ENCODE measurements at places on chromosomes 5 and 9. TPM values are rescaled to one million over a fixed set of nuclear protein-coding genes. Genes with fewer than 3 reads are reported as not detected.

The TLR4 gene
- total RNA-seq = 0.11 TPM

The IL3 gene
- not detected for total RNA-seq

The LCP2 gene
- total RNA-seq = not detected

The DAPK1 gene
- total RNA-seq = 31.3 TPM

The HTR4 gene
- total RNA-seq = 0.18 TPM

The MXD3 gene
- 23.4 TPM for total RNA-seq

The SLC4A9 gene
- not detected for total RNA-seq

The AQP3 gene
- 3.5 TPM for total RNA-seq

DNA sequence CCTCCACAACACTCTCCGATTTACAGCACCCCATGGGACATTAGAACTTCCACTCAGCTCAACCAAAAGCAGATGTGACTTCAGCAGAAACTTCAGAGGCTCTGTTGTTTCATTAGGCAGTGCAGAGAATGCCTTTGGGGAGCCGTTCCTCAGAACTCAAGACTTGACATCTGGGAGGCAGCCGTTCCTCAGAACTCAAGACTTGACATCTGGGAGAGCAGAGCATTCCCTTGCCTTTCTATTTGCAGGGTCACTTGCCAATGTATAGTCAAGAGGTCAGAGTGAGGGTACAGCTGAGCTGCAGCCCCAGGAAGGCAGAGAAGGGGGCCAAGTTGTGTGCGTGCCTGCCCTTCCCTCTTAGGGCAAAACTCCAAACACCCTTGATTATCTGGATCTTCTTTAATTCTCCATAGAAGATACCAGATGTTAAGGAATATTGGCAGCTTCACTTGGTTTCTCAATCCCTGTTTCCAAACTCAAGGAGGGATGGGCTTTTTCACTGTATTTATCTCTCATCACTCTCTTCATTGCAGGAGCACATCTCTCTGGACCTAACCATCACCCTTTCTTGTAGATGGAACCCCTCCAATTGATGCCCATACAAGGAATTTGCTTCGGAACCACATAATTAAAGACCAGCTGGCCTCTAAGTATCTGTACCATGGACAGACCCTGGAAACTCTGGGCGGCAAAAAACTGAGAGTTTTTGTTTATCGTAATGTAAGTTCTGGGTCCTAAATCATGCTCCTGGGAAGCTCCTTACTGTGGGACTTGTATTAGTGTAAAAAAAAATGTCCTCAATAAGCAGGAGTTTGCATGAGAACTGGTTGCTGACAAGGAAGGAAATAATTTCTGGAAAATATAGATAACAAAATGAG, 25.6 kb downstream of the TGFBI start:
- no peak for DNase-seq

DNA sequence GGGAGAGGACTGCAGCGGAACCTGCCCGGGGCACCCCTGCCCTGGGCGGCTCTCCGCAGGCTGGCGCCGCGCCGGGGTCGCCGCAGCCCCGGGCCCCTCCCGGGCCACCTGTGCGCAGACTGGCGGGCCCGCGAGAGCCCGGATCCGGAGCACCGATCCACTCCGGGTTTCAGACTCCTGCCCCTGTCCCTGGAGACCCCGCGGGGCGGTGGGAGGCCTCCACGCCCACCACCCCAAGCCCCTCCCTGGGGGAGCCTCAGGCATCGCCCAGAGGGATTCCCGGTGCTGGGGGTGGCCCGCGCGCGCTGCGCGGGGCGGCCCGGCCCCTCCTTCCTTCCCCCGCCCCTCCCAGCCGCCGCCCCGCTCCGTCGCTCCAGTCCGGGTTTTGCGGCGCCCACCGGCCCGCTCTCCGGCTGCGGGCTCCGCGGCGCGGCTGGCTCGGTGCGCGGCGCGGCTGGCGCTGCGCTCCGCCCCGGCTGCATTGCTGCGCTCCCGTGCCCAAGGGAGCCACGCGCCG, at the start of gene UNC5A:
TSS of gene UNC5A (plus strand) at position 479 of the 517 bp plus-strand sequence. CDS start 192 bp downstream, outside the sequence.
- peak; percentile 84 for DNase-seq

GRCh38 chr5:116880150-116880549, 305.5 kb upstream of the SEMA6A start:
- no peak for DNase-seq

- DNase-seq = no peak
Measured at GRCh38 chr9:93161786-93162562, 22.0 kb upstream of the WNK2 start.

DNA sequence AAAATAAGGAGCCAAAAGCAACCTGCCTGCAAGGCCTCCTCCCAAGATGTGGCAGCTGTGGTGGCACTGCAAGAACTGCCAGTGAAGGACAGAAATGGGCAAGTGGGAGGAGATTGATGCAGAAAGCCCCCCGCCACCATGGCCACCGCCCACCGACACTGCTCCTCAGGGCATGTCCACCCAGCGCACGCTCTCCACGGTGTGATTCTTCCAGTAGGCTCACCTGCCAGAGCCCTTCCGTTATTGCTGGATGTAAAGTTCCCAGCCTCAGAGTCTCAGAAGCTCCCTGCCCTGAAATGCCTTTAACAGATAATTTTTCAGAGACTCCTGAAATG, 155.2 kb upstream of the PHYKPL start:
- DNase-seq = peak; percentile 7

DNA sequence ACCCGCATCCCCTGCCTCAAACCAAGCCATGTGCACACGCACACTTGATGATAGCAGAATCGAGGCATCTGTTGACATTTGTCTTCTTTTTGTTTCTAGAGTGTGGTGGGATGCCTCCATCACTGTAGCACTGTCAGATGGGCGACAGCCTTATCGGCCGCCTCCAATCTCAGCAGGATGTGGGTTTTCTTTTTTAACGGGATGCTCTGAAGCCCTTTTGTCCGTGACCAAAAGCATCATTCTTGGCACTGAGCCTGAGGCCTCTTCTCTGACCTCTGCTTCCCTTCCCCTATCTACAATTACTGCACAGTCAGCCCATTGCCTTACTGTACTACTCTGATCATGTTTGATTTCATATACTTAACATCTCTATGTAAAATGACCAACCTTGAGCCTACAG, 78.3 kb downstream of the LMNB1 start:
- no peak for DNase-seq

GRCh38 chr5:160651692-160652645, 200.0 kb downstream of the ATP10B start:
- no peak for DNase-seq

DNA sequence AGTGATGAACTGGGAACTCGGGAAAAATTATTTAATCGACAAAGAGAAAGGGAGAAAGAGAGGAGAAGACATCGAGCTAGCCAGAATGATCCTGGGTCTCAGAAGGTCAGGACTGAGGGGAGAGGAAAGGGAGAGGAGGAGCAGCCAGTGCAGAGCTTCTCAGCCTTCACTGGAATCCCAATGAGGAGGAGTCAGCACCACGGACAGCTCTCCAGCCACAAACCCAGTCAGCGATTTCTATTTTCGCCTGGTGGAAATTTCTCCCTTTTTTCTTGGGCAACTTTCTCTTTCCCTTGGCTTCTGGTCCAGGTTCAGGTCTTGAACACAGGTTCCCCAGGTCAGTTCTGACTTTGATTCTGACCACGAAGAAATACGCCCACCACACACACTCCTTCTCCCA, 1.6 kb upstream of the BRINP1 start:
- DNase-seq = no peak

DNA sequence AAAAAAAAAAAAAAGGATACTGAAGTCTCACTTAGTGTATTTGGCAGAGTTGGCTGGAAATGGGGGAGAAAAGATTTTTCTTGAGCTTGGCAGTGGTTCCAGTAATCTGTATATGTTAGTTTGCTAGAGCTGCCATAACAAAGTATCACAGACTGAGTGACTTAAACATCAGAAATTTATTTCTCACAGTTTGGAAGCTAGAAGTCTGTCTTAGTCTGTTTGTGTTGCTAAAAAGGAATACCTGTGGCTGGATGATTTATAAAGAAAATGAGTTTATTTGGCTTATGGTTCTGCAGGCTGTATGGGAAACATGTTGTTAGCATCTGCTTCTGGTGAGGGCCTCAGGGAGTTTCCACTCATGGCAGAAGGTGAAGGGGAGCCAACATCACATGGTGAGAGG, 89.6 kb upstream of the CEP78 start:
- DNase-seq = no peak

DNA sequence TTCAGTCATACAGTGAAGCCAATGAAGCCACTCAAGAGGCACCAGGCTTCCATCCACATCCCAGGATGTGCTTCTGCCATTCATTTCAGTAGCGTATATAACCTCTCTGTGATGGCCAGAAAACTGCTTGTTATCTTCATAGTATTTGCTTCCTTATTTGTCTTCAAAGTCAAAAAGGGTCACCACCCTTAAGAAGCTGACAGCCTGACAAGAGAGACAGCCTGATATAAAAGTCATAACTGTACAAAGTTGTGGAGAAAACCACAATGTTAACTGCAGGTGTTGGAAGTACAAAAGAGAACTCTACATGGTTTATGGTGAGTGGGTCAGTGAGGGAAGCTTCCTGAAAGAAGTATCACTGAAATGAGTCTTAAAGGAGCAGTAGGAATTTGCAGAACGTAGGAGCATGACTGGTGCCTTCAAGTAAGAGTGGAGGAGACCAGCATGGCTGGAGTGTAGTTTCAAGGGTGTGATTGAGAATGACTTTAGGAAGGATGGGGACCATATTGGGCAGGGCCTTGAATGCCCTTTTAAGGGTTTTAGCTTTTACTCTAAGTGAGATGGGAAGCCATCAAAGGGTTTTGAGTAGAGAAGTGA, 33.7 kb downstream of the NIM1K start:
- no peak for DNase-seq

- DNase-seq = no peak
Measured at GRCh38 chr5:102865171-102865509, 110.0 kb downstream of the PAM start.

GRCh38 chr5:177604656-177605055, 4.7 kb downstream of the B4GALT7 start:
- DNase-seq = no peak

- peak; percentile 53 for DNase-seq
Measured at GRCh38 chr5:122126756-122127321, 2.5 kb upstream of the ZNF474 start.

DNA sequence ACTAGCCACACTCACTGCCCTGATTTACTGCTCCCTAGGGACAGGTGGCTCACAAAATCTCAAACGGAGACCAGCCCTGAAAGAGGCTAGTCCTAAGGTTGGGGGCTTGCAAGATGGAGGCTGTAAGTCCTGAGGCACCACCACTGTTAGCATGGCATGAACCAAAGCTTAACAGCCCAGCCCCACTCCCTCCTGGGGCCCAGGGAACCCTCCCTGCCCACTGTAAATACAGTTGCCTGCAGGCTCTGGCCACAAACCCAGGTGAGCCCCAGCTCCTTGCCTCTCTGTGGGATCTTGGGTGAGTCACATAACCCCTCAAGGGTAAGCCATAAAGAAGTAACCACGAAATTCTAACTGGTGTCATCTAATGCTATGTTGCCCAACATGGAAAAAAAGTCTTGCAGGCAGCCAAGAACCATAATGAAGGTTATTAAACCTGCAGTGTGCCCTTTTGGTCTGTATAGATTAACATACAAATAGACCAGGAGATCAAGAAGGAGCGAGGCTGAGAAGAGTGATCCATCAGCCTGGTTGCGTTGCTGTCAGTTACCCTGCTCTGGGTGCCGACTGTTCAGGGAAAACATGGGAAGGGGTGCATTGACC, 1.7 kb upstream of the POMT1 start:
- DNase-seq = peak; percentile 86

GRCh38 chr5:89117124-89117644, 234.2 kb upstream of the MEF2C start:
- DNase-seq = peak; percentile 51

GRCh38 chr9:78115073-78115472, 83.5 kb upstream of the GNAQ start:
- peak; percentile 33 for DNase-seq

GRCh38 chr5:175206669-175207068, 237.3 kb downstream of the DRD1 start:
- DNase-seq = no peak

GRCh38 chr9:107280543-107280942, 2.5 kb upstream of the RAD23B start:
- peak; percentile 41 for DNase-seq

DNA sequence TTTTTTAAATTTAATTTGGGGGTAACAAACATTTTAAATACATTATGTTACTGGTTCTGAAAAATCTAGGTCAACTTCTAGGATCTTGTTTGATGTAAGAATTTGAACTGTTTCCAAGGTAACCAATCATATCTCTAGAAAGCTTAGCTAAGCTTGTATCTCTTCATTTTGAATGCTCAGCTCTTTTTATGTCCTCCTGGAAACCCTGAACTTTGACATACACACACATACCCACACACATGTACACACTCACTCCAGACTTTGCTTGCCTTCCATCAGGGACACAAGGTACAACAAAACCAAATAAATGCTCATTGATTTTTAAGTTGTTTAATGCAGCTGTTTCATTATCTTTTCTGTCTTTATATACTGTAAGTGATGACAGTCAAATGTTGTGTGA, 178.5 kb downstream of the RAB3C start:
- no peak for DNase-seq

DNA sequence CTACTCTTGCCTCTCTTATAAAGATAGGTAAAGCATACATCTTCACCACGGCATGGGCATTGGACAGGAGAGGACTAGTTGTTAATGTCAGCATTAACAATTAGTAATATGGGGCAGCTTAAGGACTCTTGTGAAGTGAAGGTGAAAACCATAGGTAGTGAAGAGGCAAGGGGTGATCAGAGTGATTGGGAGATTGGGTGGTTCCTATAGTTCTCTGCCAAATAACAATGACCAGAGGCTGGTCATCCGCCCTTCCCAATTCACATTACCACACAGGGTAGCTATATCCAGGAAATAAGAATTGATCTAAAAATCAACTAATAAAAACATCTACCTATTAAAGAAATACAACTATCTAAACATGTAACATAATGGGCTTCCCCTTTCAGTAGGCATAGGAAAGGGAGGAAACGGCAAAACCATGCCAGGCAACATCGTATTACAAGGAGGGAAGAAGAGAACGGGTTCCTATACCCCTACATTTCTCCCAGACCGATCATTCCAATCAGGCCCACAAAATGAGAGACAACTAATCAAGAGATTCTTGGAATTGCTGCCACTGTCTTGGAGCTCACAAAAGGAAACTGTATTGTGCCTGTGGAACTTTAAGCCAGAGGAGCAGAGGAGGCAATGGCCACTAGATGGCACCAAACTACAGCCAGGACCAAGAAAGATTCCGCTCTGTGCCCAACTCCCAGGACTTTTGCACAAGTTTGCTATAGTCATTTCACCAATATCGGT, 121.6 kb downstream of the FBXL17 start:
- peak; percentile 76 for DNase-seq

DNA sequence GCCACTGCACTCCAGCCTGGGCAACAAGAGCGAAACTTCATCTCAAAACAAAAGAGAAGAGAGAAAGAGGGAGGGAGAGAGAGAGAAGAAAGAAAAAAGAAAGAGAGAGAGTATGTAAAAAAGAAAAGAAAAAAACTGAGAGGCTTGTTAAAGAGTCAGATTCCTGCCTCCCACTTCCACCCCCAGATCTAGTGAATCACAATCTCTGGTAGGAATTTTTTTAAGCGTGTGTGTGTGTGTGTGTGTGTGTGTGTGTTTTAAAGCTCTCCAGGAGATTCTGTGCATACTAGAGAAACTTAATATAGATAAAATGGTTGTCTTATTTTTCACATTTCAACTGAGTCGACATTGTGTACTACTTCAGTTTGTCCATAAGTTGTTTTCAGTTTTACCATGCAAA, 32.0 kb downstream of the SAR1B start:
- no peak for DNase-seq

Data from Daoy (cell line).